ENCODE measurements at places on chromosomes 4 and X.

DNA sequence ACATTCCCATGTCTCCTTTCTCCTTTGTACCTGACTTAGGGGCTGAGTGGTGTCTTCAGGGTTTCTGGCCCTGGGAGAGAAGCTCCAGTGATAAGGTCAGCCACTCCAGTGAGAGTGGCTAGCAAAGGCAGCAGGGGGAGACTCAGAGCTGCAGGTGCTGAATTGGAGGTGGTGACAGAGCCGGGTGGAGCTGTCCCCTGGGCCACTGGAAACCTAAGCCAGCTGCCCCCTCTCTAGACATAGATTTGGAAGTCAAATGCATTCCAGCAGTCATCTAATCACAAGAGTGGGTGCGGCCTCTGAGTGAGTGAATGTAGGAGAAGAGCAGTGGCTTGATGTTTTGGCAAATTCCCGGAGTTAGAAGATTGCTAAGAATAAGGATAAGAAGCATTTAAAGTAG, 28.5 kb downstream of the TRIM2 start:
- no peak for DNase-seq

- DNase-seq, result no peak
Measured at GRCh38 chr4:66911880-66912279, 633.4 kb downstream of the CENPC start.

DNA sequence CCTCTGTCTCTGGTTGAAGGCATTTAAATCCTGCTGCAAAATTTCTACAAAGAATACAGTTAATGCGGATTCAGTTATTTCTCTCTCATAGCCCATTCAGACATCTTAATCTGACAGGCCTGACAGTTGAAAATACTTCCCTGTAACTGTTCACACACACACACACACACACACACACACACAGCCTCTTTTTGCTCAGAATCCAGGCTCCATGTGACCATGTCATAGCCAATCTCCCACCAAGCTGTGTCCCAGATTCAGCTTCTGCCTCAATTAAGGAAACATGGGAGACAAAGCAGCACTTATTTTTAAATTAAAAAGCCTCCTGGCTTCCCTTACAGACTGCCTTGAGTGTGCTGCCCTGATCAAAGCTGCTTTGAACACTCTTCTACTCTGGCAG, 49.3 kb upstream of the EFHC2 start:
- DNase-seq, result no peak

DNA sequence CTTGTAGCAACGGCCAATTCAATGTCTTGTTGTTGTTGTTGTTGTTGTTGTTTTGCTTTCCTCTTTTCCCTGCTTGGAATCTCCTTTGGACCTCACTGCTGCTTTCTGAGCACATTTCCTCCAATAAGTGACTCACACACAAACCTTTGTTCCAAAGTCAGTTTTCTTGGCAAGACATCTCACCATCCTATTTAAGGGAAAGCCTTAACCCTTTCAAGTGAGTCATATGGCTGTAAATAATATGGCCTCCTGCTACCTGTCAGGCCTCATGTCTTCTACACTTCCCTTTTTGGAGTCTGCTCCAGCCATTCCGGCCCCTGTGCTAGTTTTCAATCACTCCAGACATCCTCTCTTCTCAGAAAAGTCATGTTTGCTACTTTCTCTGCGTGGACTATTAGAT, 79.5 kb upstream of the MAGEB10 start:
- no peak for DNase-seq

DNA sequence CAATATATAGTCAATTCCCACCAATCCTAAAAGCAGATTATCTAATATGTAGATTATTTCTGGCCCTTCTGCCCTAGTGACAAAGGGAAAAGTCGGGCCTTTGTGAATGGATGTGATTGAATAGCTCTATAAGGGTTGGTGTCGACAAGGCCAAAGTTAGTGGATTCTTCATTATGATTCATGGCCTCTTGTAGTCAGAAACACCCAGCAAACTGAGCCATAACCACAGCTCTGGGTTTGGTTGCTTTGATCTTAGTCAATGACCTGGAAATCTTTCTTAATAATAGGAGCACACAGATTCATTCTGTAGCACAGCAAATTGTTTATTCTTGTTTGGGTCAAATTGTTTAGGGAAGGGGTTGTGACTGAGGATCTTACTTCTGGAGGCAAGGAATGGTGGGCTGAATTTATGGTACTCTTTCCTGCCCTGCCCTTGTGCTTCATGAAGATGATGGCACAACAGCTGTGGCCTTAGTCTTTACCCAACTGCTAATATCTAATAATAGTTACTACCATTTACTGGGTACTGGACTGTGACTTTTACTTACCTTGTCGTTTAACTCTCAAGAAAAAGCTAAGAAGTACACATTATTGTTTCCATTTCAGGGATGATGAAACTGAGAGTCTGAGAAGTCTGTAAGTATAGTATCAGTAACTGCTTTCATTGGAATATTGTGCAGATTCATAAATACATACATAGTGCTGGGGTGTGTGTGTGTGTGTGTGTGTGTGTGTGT, 74.0 kb downstream of the AFF2 start:
- DNase-seq, result no peak

GRCh38 chr4:139921429-139922184, 232.4 kb downstream of the MAML3 start:
- no peak for DNase-seq

DNA sequence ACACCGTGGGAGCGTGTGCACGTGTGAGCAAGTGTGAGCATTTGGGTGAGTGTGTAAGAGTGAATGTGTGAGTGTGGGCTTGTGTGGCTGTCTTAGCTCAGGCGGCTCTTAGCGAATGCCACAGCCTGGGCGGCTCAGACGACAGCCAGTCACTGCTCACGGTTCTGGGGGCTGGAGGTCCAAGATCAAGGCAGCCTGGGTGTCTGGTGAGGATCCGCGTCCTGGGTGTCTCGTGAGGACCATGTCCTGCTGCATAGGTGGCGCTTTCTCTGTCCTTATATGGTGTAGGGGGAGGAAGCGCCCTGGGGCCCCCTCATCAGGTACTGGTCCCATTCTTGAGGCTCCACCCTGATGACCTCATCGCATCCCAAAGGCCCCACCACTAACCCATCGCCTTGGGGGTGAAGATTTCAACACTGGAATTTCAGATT, 4.5 kb downstream of the DOK7 start:
- DNase-seq, result no peak

- DNase-seq, result no peak
Measured at GRCh38 chrX:112636951-112637581, 42.7 kb downstream of the LHFPL1 start.

GRCh38 chr4:163768014-163768413, 273.5 kb downstream of the TMA16 start:
- no peak for DNase-seq

DNA sequence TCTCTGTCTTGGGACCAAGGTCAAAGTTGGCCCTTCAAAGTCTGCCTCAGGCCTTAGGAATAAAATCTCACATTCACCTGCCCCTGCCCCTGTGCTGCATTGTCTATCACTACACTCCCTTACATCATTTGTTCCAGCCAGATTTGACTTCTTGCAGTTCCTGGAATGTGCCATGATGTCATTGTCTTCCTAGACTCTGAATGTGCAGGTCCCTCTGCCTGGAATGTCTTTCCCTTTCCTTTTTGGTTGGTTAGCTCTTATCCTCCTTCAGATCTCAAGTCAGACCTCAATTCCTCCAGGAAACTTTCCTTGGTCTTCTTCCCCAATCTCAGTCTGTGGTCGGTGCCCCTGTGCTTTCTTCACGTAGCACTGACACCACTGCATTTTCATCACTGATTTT, 67.7 kb upstream of the EFNB1 start:
- DNase-seq, result no peak

- DNase-seq, result no peak
Measured at GRCh38 chr4:2142630-2143427, 83.7 kb downstream of the NAT8L start.

DNA sequence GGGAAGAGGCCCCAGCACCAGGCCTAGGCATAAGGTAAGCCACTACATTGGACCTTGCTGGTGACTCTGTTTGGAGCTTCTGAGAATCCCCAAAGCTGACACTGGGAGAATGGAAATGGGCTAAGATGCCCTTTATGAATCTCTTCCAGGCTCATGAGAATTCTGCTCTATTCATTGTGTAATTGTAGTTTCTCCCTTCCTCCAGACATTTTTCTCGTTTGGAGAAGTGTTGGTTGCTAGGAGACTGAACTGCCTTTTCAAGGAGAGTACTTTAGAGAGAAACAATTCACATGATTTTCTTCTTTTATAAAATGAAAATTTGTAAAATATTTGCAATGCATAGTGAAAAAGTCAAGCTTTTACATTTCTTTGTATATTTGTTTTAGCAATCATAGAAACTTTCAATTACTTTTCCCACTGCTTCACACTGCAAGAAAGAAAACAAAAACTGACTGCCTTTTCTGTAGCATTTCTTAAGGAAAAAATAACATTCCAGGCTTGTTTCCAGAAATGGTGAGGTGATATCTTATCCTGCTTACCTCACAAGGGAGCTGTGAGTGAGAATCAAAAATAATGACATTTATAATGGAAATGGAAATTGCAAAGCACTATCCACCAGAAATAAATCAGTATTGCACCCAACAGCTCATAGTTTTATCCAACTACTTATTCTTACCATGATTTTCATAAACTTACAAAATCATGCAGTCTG, 24.9 kb upstream of the DCHS2 start:
- DNase-seq, result no peak

- no peak for DNase-seq
Measured at GRCh38 chrX:39477762-39478120, 620.0 kb downstream of the BCOR start.

- no peak for DNase-seq
Measured at GRCh38 chrX:41559235-41560052, 112.3 kb downstream of the NYX start.

DNA sequence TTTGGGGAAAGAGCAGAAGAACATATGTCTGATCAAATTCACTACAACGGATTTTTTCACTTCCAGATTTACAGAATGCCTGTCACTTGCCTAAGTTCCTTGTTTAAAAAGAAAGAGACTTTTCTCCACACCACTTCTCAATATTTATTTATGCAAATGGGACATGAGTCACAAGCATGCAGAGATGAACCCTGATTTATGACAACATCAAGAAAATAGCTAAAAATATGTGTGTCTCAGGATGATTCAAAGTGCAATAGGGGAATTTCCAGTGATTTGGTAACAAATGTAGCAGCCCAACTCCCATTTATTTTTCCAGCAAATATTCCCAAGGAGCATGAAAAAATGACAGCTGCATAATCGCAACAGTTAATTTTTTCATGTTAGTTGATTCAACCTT, 180.4 kb upstream of the FAT1 start:
- no peak for DNase-seq

DNA sequence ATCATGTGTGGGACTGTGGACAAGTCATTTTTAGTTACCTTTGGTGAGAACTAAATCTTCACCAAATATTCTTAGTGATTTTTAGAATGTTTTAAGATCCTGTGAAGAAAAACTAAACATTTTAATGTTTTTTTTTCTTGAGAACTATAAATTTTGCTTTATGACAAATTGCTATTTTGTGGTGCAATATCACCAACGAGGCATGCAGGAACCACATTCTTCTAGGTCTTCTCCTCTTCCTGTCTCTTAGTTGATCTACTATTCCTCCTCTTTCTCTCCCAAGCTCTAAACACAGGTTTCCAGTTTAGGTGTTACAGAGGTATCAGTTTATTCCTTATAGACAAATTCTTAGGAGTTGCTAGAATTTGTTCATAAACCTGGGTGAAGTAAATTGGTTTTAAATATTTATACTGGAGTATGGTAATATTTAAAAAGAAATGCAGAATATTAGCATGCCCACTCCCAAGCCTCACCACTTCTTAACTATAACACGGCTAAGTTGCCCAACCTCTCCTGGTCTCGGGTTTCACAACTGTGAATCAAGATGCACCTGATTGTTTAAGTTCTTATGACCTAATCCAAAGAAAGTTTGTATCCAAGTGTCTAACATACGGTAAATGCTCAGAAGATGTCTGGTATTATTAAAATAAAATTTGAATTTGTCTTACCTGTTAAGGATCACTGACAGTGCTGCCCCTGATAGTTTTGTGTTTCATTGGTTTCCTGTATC, 56.5 kb upstream of the CLNK start:
- DNase-seq, result no peak

- DNase-seq, result no peak
Measured at GRCh38 chr4:151644622-151645021, 116.2 kb downstream of the GATB start.

GRCh38 chr4:11355226-11355625, 73.5 kb downstream of the HS3ST1 start:
- no peak for DNase-seq

- no peak for DNase-seq
Measured at GRCh38 chrX:54066841-54067240, 22.6 kb upstream of the PHF8 start.
